ENCODE measurements at places on chromosomes 4 and X.

GRCh38 chr4:151169900-151170299 is 70.5 kb downstream of the RPS3A start:
- DNase-seq = no peak

DNA sequence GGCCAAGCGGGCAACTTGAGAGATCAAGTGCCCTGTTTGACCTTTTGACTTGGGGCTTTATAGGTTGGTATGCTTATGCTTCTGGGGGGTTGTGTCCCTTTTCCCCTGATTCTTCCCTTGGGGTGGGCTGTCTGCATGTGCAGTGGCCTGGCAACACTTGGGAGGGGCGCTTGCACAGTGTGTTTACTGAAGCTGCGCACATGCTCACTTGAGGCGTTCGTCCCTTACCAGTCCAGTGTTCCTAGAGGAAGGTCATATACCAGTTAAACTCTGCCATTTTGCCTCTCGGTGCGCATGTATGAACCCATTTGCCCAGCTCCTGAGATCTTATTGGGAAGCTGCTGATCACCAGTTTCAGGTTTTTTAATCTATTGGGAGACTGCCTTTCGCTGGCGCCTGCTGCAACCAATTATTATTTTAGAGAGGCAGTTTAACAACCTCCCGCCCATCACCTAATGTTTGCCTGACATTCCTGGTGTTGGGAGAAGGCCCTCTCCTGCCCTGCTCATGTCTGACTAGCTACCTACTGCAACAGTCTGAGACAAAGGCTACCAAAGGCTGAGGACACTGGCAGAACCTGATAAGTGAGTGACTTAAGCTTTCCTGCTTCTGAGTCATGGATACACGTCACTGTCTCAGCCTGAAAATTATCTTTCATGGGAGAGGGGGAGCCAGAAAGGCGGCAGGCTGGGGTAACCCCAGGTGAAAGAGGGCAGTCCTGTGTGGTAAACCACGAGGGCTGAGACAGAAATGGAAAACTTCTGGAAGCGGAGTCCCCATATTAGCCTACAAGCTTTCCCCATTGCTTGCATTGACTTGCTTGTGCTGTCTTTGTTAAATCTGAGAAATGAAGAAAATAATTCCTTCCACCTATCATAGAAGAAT is 97.6 kb downstream of the CPE start:
- no peak for DNase-seq

GRCh38 chr4:100754751-100755150 is 236.9 kb upstream of the EMCN start:
- DNase-seq = no peak

DNA sequence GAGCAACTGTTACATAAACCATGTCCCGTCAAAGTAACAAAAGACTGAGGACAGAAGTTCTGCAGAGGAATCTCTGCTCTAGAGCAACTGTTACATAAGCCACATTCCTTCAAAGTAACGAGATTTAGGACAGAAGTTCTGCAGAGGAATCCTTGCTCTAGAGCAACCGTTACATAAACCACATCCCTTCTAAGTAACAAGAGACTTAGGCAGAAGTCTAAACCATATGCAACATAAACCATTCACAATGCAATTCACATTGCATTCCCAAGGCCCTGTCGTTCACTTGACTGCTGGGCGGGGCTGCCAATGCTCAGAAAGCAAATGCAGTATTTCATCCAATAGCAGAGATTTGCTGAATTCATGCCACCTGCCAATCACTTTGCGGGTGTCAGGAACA is 124.4 kb upstream of the PUDP start:
- DNase-seq = no peak

- no peak for DNase-seq
Measured at GRCh38 chr4:38958453-38959190, 73.6 kb downstream of the TMEM156 start.

DNA sequence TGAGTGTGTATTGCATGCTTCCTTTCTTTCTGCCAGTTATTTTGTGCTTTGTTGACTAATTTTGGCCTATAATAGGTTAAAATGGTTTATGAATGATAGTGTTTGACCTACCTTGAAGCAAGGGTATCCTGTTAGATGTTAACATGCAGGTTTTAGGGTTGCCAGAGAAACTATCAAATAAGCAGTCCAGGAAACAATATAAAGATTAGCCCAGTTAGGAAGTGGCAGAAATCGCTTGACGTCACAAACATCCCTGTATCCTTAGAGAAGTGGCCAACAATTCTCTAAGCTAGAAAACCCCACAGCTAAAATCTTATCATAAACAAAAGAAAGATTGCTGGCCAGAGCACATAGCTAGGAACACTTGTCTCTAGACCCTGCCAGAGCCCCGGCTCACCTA is 3.8 kb downstream of the NAP1L5 start:
- DNase-seq = no peak

DNA sequence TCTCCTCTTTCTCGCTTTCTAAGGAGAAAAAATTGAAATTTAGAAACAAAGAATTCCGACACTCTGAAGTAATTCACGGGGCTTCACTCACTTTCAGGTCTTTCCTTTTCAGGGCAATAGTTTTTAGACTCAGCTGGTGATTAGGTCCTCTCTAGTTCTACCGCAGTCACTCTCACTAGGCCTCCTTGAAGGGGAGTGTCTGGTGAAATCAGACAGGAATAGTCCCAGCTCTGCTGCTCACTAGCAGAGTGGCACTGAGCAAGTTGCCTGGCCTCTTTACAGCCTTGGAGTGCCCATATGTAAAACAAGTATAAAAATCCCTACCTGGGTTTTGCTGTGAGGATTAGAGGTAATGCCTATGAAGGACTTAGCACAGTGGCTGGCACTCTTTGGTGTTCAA is 64.1 kb downstream of the NEUROG2 start:
- DNase-seq = no peak
